Effector memory CD4-positive, alpha-beta T cell (primary cell): ENCODE measurements at places on chromosomes 1 and 21.

- no peak for DNase-seq
Measured at GRCh38 chr1:90724361-90724760, 7.3 kb upstream of the BARHL2 start.

- peak; percentile 14 for DNase-seq
Measured at GRCh38 chr1:117615474-117615873, 9.6 kb downstream of the TENT5C start.

DNA sequence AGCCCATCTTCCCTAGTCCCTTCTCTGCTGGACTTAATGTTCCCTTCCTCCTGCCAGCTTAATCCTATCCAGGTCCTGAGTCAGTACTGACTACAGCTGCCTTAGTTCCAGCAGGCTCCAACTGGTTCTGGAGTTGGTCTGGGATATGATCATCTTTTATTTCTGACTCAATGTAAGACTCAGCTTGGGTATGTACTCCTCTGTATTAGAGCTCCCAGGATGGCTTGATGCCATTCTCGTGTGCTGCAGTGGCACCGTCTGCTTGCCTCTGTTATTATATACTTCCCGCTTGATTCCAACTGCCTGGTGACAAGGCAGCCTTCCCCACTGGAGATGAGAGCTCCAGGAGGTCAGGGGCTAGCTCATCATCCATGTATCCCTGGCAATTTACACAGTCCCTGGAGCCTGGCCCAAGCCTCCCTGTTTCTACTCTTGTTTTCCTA is 164.4 kb upstream of the DPT start:
- DNase-seq: no peak

GRCh38 chr21:38467374-38467773 is 30.9 kb downstream of the ERG start:
- no peak for DNase-seq

DNA sequence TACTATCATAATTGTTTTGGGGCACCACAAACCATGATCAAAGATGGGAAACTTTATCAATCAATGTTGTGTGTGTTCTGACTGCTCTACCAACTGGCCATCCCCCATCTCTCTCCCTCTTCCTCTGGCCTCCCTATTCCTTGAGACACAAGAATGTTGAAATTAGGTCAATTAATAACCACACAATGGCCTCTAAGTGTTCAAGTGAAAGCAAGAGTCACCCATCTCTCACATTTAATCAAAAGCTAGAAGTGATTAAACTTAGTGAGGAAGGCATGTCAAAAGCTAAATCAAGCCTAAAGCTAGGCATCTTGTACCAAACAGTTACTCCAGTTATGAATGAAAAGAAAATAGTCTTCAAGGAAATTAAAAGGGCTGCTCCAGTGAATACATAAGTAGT is 390.3 kb upstream of the NFIA start:
- DNase-seq: no peak

DNA sequence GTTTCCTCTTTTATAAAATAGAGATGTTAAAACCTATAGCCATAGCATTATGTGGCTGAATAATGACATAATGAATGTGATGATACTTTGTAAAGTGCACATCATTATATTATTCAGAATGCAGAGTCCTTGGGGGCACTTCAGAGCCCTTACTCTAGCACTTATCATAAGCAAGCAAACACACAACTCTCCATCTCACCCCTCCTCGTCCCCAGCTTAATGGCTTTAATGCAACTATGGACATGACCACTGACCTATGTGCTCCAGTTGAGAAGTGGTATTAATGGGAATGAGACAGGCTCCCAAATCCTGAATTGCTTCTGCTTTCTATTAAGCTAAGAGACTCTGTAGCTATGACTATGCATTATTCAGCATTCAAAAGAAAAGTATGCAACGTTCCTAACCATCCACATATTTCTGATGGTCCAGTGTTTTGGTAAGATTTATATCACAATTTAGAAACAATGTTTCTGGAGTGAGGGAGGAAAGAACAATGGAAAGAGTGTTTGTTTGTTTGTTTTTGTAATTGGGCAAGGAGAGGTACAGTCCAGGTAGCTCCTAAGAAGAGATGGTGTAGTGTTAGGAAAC is 194.0 kb upstream of the PLXNA2 start:
- no peak for DNase-seq
